Stimulated activated CD4-positive, alpha-beta T cell treated with anti-CD3 and anti-CD28 coated beads, Interleukin-1b, Interleukin-23, amount 100 ng/mL, for 1 hour (primary cell): ENCODE measurements at places on chromosomes 6 and 20.

- DNase-seq: no peak
Measured at GRCh38 chr20:2357114-2357513, 23.6 kb upstream of the TGM6 start.

GRCh38 chr6:145904391-145904790 is 59.8 kb downstream of the SHPRH start:
- no peak for DNase-seq

GRCh38 chr6:451847-452246 is 60.3 kb downstream of the IRF4 start:
- DNase-seq: no peak

GRCh38 chr6:130847001-130847910 is 20.1 kb downstream of the SMLR1 start:
- DNase-seq: no peak

GRCh38 chr20:14232650-14233049 is 104.8 kb downstream of the FLRT3 start:
- DNase-seq: no peak

- peak; percentile 22 for DNase-seq
Measured at GRCh38 chr6:26003102-26003694, 40.6 kb downstream of the TRIM38 start.

DNA sequence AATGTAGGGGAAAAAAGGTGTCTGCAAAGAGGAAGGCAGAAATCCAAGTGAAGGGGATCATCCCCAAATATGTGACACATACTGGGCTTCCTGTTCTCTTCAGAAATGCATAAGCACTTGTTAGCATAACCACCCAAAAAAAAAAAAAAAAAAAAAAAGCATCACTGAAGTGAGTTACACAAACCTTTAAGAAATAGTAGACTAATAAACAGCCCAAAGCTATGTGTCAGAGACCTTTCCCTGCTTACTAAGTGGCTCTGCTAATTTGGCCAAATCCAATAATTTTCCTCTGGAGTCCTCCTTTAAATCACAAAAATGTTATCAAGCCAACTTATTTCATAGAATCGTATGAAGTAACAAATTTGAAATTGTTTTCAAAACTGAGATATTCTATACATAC is 7.5 kb upstream of the DST start:
- no peak for DNase-seq

- DNase-seq: no peak
Measured at GRCh38 chr20:57315976-57316480, 13.6 kb upstream of the SPO11 start.

GRCh38 chr6:19538096-19538495 is 299.1 kb upstream of the ID4 start:
- DNase-seq: no peak

DNA sequence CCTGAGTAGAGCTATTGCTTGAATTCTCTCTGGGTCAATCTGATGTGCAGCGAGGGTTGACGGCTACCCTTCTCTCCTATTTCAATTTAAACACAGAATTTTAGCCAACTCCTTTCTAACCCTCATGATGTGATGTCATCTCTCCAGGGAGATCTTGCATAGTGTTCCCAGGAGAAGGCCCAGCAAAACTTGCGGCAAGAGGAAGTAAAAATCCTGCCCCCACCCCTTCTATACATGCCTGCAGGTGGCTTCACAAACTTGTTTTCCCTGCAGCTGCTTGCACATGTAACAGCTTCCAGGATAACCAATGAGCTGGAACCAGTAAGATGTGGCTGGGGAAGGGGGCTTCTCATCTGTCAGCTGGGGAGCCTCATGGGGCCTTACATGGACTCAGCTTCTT is 169.3 kb upstream of the CDH4 start:
- DNase-seq: no peak

DNA sequence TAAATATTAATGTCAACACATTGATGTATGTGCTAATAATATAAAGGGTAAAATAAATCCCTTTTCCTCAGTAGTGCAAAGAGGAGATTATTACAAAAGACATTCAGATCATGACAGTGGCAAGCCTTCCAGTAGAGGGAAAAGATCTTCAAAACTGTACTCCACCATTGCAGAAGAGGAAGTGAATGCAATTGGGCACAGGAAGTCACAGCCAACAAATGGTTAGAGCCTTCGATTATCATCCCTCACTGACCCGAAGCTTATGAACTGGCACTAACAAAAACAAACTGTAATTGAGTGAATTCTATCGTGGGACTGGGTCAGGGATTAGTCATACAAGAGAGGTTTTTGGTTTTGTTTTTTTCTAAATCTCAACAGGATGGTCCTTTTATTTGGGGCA is 39.3 kb upstream of the SCGN start:
- no peak for DNase-seq

DNA sequence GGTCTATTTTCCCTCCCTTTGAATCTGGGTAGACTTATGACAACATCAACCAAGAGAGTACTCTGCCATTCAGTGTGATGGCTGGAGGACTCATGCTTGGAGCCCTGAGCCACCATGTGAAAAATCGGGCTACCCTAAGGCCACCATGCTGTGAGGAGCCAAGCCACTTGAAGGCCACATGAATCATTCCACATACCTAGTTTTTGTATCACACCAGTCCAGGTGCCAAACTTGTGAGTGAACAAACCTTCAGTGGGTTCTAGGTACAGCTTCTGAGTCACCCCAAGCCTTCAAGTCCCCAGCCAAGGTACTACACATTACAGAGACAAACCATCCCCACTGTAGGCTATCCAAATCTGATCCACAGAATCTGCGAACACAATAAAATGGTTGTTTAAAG is 37.4 kb upstream of the E2F3 start:
- DNase-seq: no peak

GRCh38 chr20:54174457-54175175 is 830 bp upstream of the CYP24A1 start:
- DNase-seq: no peak

DNA sequence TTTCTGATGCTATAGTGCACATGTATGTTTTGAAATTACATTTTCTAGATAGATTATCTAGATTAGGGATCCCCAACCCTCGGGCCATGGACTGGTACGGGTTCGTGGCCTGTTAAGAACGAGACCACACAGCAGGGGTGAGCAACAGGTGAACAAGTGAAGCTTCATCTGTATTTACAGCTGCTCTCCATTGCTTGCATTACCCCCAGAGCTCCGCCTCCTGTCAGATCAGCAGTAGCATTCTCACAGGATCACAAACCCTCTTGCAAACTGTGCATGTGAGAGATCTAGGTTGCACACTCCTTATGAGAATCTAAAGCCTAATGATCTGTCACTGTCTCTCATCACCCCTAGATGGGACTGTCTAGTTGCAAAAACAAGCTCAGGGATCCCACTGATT is 10.4 kb downstream of the CEP57L1 start:
- no peak for DNase-seq

DNA sequence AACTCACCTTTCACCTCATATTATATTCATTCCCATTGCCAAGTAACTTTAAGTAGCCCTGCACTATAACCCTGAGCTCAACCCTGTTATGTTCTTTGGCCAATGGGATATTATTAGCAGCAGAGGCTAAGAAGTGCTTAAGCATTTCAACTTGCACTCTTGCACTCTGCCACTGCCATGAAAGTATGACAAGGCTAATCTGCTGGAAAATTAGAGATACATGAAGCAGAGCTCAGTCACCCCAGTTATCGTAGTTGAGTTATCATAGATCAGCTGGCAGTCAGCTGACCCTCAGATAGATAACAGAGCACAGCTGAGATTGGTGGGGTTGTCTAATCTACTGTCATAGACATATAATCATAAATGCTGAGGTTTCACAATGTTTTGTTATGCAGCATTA is 209.4 kb upstream of the RUNX2 start:
- DNase-seq: no peak

DNA sequence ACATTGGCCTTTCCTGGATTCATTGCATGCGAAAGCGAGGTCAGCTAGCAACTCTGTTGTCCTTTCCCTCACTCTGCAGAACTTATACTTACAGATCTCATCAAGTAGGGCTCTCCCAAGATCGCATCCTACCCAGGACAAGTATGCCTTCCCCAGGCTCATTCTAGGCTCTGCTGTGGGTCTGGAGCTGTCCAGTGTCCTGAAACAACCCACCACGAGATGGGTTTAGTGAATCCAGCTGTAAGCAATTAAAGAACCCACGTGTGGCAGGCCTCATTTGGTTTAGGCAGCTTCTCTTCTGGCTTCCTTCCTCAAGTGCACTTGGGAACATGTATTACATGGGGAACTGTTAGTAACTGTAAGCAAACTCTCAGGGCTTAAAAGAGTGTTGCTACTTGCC is 406.5 kb upstream of the CHD6 start:
- DNase-seq: no peak

DNA sequence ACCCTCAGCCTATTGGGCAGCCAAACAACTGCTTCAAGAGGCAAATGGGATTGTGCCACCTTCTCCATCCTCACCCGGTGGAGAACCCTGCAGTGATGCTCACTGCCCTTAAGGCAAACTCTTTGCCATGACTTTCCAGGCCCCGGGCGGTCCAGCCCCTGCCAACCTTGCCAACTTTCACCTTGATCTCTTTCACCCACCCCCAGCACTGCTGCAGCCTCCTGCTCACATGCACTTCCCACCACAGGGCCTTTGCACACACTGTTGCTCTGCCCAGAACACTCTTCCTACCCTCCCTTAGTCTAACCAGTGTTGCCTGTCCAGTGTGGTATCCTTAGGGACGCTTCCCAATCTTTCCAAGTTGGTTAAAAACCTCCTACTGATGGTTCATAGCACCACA is 221.1 kb downstream of the EYA2 start:
- no peak for DNase-seq

- DNase-seq: no peak
Measured at GRCh38 chr20:34891166-34892062, 15.0 kb downstream of the ACSS2 start.

GRCh38 chr6:116078522-116078921 is 17.8 kb upstream of the FRK start:
- no peak for DNase-seq

- DNase-seq: no peak
Measured at GRCh38 chr20:63808964-63809674, 21.9 kb downstream of the ZBTB46 start.

DNA sequence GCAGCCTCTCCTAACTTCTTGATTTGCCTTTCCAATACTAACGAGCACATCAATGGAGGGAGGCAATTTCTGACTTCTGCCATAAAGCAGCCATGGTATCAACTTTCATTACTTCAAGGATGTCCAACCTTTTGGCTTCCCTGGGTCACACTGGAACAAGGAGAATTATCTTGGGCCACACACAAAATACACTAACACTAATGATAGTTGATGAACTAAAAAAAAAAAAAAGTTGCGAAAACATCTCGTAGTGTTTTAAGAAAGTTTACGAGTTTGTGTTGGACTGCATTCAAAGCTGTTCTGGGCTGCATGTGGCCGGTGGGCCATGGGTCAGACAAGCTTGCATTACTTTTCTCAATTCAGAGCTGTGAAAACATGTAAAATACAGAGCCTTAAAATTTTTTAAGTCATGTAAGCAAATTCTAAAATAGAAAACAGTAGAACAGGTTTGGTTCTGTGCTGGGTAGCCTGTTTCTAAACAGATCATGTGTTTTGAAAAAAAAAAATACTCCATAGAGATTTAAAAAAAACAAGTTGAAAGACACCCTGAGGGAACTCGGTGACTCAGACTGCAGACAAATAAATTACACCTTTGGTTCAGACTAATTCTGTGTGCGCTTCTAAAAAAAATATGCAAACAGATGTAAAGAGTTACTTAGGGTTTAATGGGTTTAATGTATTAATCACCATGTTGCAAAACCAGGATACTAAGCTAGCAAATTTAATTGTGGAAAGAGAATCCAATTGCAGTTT is 43.6 kb upstream of the SLC22A23 start:
- DNase-seq: no peak

GRCh38 chr20:9043364-9043763 is 25.5 kb upstream of the PLCB4 start:
- DNase-seq: no peak

GRCh38 chr6:170584954-170585498 is 589 bp upstream of the PDCD2 start:
- no peak for DNase-seq
